ENCODE measurements at places on chromosomes 7 and 10.

- DNase-seq = no peak
Observed at GRCh38 chr10:49257626-49258349, 41.2 kb upstream of the C10orf71 start.

DNA sequence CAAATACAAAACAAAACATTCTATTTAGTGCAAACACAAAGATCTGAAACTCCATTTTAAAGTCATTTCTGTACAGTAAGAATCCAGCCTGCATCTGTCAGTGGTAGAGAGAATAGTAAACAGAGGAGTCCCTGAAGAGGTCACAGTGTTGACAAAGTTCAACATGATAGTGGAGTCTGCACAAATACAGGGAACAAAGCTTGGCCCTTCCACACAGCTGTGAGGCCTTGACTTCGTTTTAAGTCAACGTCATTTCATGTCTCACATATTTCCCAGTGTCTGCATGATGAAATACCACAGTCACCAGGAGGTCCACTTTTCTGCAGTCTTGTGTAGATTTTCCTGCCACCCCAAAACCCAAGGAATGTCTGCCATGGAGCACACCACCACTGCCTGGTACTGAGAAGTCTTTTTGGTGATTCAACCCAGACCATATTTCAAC is 33.0 kb downstream of the CYP26A1 start:
- no peak for DNase-seq

DNA sequence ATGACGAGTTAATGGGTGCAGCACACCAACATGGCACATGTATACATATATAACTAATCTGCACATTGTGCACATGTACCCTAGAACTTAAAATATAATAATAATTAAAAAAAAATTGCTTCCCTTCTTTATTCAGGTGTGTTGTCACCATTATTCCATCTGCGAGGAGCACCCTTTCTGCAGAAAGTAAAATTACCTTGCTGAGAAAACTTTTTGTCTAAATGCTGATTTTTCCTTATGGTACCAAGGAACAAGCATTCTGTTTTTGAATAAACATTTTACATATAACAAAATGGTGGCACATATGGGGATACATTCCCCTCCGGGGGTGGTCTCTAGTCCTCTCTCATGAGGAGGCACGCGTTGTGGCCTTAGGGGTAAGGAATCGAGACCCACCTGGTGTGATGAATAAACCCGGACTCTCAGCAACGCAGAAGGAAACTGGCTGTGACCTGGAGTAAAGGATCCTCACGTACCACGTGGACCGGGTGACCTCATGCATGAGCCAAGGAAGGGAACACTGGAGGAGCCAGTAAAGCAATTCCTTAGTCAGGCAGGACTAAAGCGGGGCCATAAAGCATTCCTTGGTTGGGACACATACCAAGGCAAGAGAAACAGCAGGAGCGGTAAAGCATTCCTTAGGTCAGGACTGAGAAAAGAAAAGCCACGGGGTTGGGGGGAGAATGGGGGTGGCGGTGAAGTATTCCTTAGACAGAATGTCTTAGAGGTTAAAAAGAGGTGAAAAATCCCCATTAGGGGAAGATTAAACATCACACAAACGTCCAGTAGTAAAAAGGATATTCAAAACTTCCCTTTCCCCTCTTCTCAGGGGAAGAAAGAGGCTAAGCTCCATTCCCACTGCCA is 20.8 kb upstream of the OPTN start:
- DNase-seq = no peak

- no peak for DNase-seq
Observed at GRCh38 chr7:93866886-93867285, 23.7 kb downstream of the TFPI2 start.

DNA sequence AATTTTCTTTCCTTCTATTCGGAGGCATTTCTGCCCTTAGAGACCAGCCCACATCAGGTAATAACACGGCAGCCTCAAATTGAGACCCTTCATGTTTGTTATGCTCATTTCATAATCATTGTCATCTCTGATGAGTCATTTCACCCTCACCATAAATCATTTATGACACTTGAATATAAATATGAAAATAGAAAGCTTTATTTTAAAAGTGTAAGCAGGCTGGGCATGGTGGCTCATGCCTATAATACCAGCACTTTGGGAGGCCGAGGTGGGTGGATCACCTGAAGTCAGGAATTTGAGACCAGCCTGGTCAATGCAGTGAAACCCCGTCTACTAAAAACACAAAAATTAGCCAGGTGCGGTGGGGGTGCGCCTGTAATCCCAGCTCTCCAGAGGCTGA is 57.4 kb upstream of the EGFR start:
- DNase-seq = no peak

DNA sequence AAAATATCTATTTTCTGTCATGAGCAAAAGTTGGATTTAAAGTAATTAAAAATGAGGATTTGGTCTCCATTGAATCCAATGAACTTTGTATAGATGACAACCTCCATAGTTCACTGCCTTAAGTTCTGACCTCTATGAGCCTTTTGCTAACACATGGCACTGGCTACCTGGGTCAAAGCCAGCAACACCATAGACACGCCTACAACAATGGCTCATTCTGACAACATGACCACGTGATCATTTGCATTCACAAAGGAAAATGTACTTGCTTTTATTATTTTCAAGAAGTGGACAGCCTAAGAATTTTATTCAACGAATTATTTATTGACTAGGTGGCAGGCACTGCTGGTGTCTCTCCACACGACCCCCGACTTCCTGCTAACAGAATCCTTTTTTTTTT is 90.6 kb downstream of the CARD11 start:
- DNase-seq = no peak

GRCh38 chr10:117175215-117175900 is 21.9 kb upstream of the KCNK18 start:
- DNase-seq = no peak

DNA sequence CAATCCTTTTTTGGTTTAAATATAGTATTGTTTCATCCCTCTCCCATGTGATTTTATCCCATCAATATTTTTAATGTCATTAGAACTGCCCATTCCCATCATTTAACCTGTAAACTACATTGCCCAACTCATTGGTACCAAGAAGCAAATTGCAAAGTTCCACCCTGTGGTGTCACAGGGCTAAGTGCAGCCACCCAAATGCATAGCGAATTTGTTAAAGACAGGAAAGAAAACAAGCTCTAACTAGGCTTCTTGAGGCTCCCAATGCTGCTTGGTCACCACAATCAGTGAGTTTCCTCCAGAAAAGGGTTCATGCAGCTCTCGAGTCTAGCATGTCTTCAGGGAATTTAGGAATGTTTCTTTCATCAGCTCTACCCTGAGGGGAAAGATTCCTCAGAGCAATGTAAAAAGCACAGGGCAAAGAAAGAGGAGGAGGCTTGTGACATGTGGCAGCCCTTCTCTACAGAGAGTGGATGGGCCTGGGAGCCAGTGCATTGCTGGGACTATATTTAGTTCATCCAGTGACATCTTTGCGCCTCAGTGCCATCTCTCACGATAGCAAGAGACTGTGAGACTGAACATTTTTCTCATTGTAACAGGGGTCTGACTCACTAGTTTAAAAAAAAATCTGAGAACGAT is 58.1 kb downstream of the CAV1 start:
- DNase-seq = no peak

GRCh38 chr7:24440892-24441291 is 132.4 kb upstream of the PALS2 start:
- no peak for DNase-seq

- no peak for DNase-seq
Observed at GRCh38 chr10:12538491-12538995, 189.2 kb downstream of the CAMK1D start.

- no peak for DNase-seq
Observed at GRCh38 chr7:20223356-20223755, 6.2 kb upstream of the MACC1 start.

DNA sequence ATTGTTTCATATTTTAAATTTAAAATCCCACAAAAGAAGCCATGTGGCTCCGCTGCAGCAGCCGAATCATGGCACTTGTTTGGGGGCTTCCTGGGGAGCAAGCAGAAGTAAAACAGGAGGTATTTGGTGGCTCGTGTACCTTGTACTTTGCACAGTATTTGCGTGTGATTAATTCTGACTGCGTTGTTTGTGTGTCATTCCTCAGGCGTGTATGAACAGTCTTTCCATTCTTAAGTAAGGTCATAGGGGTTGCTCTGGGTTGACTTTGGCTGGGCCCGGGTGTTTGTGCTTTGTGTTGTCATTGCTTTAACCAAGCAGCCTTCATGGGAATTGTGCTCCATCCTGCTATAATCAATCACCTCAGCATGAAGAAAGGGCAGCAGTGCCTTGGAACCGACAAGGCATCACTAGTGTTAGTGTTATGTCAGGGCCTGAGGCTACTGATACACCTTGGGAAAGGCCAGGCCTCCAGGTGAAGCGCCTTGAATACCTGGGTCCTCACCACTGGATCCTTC is 182.4 kb downstream of the ARHGAP21 start:
- DNase-seq = no peak

GRCh38 chr10:71584461-71584860 is 135.1 kb downstream of the C10orf105 start:
- DNase-seq = no peak

DNA sequence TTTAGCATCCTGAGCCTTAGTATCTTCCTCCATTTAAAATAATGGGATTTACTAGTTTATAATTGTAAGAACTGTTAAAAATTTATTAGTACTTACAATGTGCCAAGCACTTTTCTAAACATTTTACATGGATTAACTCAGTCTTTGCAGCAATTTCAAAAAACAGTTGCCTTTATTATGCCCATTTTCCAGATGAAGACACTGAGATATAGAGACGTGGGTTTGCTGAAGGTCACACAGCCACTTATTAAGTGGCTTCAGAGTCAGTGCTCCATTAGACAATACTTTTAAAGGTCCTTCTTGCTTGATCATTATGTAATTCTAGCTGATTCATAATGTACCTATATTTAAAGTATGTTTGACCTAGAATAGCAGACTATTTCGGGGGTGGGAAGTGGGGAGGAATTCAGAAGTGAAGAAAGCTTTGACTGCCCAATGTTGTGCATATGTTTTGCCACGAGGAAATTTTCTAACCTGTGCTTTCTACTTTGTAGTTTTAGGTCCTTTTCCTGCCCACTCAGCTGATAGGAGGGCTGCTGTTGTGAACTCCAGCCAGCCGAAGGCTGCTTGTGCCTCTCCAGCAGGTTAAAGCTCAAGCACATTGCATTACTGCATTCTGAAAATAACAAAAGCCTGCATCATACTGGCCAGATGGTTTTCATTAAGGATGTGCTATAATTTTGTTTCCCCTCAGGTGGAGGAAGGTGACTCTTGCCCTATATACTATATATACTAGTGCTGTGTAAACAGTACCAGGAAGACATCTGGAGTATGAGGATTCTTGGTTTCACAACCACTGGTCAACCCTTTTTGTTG is 4.3 kb downstream of the PLEKHA8 start:
- DNase-seq = no peak

GRCh38 chr7:64101126-64101942 is 56.1 kb downstream of the ZNF727 start:
- DNase-seq = no peak

GRCh38 chr7:101097561-101097960 is 12.3 kb downstream of the TRIM56 start:
- no peak for DNase-seq

GRCh38 chr7:131057794-131058070 is 269.9 kb upstream of the MKLN1 start:
- no peak for DNase-seq

DNA sequence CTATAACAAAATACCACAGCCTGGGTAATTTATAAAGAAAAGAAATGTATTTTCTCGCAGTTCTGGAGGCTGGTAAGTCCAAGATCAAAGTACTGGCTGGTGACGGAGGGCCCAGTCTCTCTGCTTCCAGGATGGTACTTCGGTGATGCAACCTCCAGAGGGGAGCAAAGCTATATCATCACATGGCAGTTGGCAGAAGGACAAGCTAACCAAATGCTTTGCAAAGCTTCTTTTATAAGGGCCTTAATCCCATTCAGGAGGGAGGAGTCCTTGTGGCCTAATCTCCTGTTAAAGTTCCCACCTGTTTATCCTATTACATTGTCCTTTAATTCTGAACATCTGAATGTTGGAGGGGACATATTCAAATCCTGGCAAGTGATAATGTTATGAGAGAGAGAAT is 134.1 kb upstream of the SP4 start:
- DNase-seq = no peak

- no peak for DNase-seq
Observed at GRCh38 chr10:97915346-97916131, 65.9 kb downstream of the GOLGA7B start.

DNA sequence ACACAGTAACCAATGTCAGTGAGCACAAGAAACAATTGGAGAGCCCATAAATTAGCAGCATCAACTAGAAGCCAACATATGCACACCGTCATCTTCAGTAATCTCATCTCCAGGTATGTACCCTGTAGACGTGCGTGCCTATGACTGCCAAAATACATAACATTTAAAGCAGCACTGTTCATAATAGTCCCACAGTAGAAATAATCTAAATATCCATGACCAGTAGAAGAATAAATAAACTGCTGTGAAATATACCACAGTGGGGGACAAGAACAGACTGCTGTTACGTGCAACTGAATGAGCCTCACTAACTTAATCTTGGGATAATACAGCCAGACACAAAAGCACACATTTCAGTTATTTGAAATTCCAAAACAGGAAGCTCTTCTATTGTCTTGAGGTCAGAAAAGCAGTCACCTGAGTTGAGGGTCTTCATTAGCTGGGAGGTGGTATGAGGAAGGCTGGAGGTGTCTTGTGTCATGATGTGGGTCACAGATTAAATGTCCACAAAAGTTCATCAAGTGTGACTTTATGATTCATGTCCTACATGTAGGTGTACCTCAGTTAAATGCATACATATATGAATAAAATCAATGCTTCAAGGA is 454.2 kb upstream of the AKR1E2 start:
- no peak for DNase-seq

DNA sequence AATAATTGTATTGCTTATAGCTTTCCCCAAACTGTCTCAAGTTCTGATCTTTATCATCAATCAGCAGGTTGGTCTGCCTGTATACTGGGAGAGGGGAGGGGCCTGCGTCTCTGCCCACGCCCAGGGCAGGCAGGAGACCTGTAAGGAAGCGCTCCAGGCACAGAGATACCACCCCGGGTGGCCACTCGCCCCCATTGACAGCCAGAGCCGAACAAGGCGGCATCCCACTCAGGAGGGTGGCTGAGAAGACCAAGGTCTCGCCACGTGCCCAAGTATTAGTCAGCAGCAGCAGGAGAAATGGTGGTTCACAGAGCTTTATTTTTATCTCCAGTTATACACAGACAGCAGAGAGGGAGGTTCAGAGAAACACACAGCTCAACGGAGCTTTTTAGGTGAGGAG is 7.2 kb downstream of the STK32C start:
- no peak for DNase-seq

GRCh38 chr7:142436601-142437000 is 178.7 kb upstream of the PRSS58 start:
- DNase-seq = no peak

DNA sequence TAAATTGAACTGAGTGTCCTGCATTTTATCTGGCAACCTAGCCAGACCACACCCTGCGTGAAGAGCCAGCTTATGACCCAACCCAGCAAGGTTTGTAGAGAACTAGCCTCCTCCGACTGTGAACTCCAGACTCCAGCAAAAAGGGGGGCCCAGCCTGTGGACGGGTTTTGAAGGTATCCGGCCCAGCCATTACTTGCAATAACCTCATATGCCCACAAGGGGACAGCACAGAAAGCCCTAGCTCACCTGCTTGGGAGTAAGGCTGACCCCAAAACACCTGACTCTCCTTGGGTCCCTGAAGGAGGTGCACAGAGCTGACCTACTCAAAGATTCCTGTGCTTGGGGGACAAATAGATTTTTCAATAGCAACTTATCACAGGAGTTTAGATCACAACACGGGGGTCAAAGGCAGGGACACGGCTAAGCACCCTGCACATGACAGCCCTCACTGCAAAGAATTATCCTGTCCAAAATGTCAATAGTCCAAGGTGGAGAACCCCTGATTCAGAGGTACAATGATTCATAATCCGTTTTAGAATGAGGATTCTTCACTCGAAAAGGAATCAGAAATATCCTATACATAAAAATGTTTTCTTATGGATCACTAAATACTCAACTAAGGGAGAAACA is 4.6 kb downstream of the TRPV6 start:
- no peak for DNase-seq
